ENCODE measurements at places on chromosomes 2 and 18.

DNA sequence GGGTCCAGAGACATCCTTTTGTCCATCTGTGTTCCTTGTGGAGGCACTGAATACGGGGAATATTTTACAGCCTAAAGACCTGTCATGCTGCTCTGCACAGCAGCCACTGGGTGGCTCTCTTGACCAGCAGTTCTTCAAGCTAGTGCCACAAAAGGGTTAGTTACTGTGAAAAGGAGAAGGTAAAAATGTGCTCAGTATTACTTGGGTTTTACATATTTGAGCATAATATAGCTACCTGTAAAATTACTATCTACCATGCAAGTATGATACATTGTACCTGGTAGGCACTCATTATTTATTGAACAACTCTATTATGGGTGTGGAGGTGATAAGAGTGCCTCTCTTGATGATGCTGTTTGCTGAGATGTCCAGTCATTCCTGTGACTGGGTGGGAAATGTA, 23.6 kb downstream of the FZD5 start:
- DNase-seq = peak; percentile 73

DNA sequence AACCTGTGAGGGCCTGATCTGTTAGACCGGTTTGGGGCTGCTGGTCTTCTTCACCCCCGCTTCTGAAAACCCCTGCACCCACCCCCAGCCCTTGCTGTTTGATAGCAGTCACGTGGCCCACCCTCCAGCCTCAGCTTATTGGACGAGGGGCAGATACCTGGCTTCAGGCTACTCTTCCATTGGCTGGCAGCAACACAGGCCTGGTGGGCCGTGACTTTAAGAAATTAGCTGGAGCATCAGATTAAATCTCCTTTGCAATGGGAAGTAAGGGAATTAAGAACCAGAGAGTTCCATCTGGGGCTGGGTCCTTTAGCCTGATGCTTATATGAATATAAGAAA, 107.3 kb downstream of the KLHL29 start:
- no peak for DNase-seq

DNA sequence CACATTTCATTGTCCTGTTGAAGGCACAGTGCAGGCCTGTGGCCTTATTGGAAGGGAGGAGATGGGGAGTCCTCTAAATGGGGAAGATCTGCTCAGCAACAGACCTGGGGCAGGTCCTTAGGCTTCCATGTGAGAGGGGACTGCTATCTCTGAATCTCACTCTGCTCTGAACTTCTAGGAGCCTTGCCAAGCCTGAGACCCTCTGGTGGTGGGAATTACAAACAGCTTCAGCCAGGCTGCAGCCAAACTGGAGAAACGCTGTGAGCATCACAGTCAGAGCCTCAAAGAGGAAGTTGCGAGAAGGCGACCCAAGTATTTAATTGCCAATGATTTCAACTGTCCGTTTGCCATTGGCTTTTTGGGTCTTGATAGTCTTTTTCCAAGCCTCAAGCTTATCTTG, 66.8 kb upstream of the MC2R start:
- DNase-seq = no peak

GRCh38 chr18:70428439-70428838, 139.6 kb downstream of the SOCS6 start:
- no peak for DNase-seq

GRCh38 chr2:41722668-41723369, 325.0 kb upstream of the PKDCC start:
- DNase-seq = no peak

DNA sequence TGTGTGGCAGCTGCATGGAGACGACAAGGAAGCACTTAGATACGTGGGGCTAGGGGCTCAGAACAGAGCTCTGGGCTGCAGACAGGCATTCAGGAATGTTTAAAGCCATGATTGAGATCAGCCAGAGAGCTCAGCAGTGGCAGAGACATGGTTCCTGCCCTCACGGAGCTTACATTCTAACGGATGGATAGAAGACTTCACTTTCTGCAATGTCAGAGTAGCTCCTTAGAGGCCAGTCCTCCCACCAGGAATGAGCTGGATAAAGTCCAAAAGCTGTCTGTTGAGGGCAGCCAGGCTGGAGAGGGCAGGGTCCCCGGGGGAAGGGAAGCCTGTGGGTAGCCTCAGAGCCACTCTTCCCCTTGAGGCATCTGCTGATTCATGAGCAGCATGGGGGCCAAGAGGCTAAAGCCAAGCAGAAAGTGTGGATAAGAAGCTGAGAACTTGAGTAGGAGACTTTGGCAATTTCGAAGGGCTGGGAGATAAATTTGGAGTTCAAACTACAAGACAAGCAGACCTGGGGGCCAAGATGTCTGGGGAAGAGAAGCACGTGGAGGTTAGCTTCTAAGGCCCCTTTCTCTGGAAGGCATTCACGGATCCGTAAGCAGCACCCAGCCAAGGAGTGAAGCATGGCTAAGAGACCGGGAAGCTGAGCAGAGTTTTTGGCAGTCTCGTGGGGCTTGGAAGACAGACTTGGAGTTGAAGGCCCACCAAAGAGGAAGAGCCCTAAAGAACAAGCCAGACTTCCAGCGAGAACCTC, 9.7 kb upstream of the CIB4 start:
- DNase-seq = no peak
